Right renal pelvis (tissue), 4 donors: ENCODE measurements at places on chromosomes 1 and 21. TPM values are rescaled to one million over a fixed set of nuclear protein-coding genes. Genes with fewer than 3 reads are reported as not detected.

DNA sequence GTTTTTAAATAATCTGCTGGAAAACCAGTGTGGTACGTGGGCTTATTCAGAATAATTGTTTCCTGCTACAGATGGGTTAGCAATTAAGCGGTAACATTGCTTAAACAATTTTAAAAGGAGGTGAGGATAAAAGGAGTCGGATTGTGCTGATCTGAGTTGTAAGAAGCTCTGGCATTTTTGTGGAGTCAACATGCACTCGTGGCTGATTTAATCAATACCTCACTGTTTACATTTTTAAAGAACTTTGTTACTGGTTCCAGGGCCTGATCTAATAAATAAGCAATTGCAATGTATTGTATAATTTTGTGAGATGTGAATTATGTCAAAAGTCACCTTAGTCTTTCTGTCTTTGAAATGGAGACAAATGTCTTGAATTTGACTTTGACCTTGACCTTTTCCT is 474.0 kb downstream of the SETD4 start:
- DNase-seq: no peak

- DNase-seq: no peak
Observed at GRCh38 chr1:73205294-73205973, 923.1 kb upstream of the NEGR1 start.

Gene PRKAA2
- polyA plus RNA-seq: 16.4 TPM

GRCh38 chr1:152018537-152018936 is 18.3 kb downstream of the S100A11 start:
- no peak for DNase-seq

GRCh38 chr1:168408884-168409283 is 128.2 kb downstream of the TBX19 start:
- DNase-seq: no peak

Gene LCE1D
- not detected for polyA plus RNA-seq

DNA sequence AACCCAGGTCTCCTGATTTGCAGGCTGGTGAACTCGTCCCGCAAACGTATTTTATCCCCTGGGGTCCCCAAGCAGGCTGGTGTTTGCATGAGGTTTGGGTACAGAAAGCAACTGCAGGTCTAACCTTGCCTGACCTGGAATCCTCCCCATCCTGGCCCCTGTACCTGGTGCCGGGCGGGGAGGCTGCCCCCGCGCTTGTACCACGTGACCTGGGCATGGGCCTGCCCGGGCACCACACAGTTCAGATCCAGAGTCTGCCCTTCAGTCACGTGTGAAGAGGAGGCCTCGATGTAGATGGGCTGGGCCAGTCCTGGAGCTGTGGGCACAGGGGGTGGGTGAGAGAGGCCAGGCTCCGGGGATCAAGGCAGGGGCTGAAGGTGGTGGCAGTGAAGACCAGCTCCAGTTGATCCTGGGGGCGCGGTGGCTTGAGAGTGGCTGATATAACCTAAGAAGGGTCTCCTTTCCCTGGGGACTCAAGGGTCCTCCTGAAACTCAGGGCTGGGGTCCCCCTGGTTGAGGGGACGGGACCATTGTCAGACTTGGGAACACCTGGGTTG is 30.6 kb downstream of the LDLRAD2 start:
- DNase-seq: no peak

- DNase-seq: no peak
Observed at GRCh38 chr1:97567000-97567749, 353.7 kb downstream of the DPYD start.

DNA sequence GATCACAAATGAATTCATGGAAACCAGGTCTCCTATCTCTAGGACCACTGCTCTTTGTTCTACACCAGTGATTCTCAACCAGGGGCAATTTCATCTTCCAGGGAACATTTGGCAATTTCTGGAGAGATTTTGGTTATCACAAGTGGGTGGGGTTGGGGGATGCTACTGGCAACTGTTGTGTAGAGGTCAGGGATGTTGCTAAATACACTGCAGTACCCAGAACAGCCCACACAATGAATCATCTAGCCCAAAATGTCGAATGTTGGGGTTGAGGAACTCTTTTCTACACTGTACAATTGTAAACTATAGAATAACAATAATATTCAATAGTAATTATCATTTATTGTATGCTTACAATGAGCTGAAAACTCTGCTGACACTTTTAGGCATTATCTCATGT is 55.7 kb upstream of the UBE2U start:
- DNase-seq: no peak

Gene PACC1
- polyA plus RNA-seq: 12.9 TPM

- no peak for DNase-seq
Observed at GRCh38 chr21:33761441-33762036, 119.2 kb downstream of the ITSN1 start.

DNA sequence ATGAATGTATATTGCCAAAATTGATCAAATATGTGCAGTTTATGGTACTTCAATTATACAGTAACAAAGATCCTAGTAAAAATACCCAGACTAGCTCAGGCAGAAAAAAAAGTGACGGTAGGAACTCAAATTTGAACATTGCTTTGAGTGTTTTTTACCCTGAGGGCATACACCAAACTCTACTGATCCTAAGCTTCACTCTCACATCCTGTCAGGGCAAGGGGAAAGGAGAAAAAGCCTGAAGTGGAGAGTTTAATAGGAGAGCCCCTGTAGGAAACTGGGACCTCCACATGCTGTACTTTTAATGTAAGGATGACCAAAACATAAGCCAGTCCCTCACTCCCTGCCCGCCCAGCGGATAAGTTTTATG is 59.8 kb upstream of the GNG12 start:
- DNase-seq: no peak

DNA sequence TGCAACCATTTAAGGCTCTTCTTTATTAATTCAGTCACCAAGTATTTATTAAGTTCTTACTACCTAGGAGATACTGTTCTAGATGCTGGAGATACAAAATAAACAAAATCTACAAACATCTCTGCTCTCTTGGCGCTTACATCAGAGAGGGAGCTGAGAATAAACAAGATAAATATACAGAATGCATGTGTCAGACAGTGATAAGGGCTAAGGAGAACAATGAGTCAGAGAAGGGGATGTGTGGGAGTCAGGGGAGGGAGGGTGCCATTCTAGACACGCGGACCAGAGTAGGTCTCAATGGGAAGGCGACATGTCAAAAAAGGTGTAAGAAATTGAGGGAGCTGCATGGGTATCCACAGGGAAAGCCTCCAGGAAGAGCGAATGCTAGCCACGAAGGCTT is 393.2 kb downstream of the RWDD3 start:
- DNase-seq: no peak

Gene CERS2
- polyA plus RNA-seq: 325 TPM

GRCh38 chr21:30234643-30235042 is 18.7 kb upstream of the CLDN8 start:
- no peak for DNase-seq

GRCh38 chr1:67761091-67761490 is 72.2 kb downstream of the GNG12 start:
- no peak for DNase-seq

Gene NUDT17
- 7.0 TPM for polyA plus RNA-seq

DNA sequence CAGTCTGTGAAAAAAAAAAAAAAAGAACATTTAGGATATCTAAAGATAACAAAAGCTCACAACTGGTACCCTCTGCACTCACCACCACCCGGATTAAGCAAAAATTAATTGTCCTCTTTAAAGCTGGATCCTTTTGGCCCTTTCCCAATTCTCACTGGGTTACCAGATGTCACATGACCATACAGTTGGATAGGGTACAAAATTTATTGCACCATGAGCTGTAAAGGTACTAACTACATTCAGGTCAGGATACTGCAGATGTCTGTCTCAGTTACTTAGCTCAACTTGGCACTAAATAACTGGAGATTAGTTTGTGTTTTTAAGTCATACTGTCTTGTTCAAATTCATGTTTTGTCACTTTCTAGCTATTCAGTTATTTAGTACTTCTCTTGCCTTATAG is 96.3 kb downstream of the GPATCH2 start:
- DNase-seq: no peak

DNA sequence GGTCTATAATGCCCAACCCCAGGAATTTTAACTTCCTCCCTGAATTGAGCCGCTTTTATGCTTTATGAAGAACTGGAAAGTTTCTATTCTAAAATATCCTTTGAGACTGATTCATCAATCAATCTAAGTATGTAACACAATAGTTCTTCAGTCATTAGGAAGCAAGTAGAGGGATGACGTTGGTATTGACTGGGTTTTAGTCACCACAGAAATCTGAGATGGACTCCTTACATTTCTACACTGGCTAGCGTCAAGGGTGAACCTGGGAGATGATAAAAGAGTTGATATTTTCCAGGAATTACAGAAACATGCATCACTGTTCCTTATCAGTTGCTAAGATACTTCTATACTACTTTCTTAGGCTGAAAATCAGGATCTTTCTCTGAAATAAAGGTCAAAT is 308.0 kb downstream of the HMCN1 start:
- no peak for DNase-seq

DNA sequence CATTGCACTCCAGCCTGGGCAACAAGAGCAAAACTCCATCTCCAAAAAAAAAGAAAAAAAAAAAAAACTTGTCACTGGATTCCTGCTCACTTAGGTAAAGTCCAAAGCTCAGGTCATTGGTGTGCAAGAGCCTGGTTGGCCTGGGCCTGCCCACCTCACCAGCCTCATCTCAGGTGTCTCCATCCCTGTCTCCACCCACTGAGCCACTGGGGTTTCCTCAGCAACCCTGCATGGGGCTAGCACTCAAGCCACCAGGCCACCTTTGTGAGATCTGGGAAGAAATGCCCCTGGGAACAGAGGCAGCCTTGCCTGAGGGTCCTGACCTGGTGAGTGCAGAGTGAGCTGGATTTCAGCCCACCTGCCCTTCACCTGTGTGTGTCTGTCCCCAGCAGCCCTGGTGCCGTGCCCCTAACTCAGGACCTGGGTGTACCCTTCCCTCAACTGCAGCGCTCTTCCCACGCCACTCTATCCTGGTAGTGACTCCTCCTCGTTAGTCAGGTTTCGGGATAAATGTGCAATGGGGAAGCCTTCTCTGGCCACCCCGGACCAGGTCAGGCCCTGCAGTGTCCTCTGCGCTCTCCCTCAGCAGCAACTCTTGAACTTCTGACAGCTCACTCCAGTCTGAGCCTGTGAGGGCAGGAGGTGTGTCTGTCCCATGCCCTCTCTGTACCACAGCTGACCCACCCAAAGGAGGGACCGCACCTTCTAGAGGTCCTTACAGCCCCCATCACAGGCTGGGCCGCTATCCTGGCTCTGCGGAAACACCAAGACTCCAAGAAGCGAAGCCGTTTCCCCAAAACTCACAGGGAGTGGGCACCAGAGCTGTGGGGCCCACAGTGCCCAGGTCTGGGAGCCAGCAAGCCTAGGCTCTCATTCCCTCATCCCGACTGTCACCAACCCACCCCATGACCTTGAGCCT is 3.3 kb downstream of the PDZK1IP1 start:
- DNase-seq: no peak

DNA sequence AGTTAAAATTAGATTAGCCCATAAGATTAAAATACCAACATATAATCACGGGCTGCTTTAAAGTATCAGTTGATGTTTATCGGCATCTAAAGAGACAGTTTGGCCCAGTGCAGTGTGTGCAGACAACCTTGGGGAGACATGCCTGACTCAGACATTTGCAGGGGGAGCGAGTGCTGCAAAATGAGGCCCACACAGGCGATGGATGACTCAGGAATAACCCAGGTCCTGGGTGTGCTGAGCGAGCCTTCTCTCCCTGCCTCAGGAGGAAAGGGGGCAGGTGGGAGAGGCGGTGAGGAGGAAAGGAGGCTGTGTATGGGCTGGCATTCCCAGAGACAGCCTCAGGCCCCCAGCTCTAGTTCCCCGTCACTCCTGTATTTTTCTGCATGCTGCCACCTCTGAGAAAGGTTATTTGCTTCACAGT is 9.0 kb downstream of the SLC9A1 start:
- no peak for DNase-seq

- DNase-seq: no peak
Observed at GRCh38 chr1:19307794-19308508, 4.0 kb downstream of the AKR7A2 start.

Gene MX2
- polyA plus RNA-seq: 1.5 TPM
